ENCODE measurements at places on chromosomes 2 and 18.
A peak's percentile ranks its signal among the peaks of the same experiment; 100 is the strongest.

- no peak for DNase-seq
These were observed 68.2 kb downstream of the DCDC2C start for GRCh38 chr2:3771576-3771975.

GRCh38 chr2:30380824-30381223 lies 66.2 kb upstream of the LCLAT1 start:
- no peak for DNase-seq

DNA sequence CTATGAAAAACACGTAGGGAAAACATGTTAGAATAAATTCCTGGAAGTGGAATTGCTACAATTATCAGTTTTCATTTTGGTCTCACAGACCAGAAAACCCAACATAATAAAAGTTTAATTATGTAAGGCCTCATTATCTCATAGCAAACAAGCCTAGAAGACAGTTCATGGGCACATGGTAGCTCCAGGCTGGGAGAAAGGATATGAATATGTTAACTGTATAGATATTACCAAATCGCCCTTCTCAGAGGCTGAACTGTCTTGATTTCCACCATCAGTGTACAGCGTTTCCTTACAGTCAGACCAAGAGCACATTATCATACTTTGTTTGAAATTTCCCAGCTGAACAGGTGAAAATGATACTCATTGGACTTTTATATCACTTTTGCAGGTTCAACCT lies 17.1 kb upstream of the SLC35F6 start:
- DNase-seq, result no peak

GRCh38 chr2:183113630-183114029 lies 10.6 kb upstream of the NUP35 start:
- DNase-seq, result no peak

- peak; percentile 8 for DNase-seq
These were observed 37.4 kb upstream of the GPC1 start for GRCh38 chr2:240397924-240398645.

DNA sequence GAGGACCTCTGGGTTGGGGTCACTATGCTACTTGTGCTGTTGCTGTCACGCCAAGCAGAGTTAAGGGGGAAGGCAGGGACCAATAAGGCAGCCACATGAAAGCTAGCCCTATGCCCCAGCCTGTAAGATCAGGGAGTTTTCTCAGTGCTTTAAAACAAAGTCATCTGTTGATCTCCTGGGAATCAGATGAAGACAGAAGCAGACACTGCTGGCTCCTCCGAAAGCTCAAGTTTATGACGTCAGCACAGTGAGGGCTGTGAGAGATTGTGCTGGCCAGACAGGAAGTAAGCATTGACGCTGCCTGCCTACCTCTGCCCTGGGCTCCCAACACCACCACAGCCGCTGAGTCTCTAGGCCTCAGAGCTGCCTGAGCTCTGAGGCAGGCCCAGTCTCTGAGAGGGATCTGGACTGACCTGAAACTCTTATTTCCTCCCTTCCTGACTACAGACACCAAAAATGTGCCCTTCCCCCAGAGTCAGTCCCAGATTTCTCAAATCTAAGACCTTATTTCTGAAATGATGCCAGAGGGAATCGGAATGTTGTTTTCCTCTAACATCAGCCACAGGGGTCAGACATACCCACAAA lies 118.1 kb upstream of the EPAS1 start:
- DNase-seq, result peak; percentile 99

- no peak for DNase-seq
These were observed 97.4 kb downstream of the ADD2 start for GRCh38 chr2:70670626-70671025.

GRCh38 chr2:174610243-174610995 lies 12.8 kb upstream of the WIPF1 start:
- DNase-seq, result peak; percentile 61

DNA sequence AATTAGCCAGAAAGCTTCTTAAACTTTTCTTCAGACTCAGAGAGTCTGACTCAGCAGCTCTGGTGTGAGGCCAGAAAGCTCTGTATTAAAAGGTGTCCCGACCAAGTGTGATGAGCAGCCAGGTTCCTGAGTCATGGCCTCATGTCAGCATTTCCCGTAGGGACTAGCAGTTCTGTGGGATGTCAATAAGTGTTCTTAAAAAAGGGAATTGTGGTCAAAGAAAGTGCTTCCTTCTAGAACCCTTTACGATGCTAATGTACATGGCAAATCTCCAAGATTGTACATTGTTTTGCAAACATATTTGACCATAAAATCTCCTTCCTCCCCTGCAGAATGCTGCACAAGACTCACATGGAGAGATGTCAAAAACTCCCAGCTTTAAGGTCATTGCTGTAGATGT lies 80.1 kb downstream of the PLA2R1 start:
- DNase-seq, result peak; percentile 98

DNA sequence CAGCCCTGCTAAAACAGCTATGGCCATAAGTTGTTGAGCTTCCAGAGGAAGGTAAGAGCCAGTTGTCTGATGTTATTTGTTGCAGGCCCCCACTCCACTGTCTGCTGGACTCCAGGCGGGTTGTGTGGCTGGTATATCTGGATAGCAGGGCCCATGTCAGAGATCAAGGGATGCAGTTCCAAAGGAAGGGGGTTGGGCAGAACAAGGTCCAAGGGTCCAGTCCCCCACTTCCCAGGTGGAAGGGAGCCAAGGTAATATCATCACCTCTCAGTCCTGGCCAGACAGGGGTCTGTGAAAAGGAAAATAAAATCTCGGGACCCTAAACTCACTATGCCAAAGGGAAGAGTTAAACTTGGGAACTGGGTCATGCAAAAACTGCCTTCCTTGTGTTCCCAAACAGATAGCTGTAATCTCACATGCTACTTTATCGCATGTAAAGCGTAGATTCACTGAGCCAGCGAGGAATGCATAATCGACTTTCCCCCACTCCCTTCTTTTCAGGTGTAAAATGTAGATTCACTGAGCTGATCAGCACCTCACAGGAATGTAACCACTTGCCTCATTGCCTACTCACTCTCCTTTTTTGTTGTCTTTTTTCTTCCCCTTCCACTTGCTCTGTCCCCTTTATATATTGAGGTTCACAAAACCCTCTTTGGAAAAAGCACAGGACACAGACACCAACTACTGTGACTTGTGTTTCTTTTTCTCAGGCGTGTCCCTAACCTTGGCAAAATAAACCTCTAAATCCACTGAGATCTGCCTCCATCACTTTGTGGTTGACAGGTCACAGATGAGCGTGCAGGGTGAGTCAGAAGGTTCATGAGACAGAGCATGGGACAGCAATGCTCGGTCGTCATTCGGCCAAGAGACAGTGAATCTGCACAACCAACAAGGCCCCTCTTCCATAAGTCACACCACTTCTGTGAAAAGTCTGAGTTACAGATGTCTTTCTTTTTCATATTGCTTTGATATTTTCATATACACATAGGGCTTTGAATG lies 255.3 kb upstream of the SIX2 start:
- DNase-seq, result peak; percentile 90

GRCh38 chr2:204454672-204455380 lies 90.4 kb upstream of the PARD3B start:
- DNase-seq, result no peak

DNA sequence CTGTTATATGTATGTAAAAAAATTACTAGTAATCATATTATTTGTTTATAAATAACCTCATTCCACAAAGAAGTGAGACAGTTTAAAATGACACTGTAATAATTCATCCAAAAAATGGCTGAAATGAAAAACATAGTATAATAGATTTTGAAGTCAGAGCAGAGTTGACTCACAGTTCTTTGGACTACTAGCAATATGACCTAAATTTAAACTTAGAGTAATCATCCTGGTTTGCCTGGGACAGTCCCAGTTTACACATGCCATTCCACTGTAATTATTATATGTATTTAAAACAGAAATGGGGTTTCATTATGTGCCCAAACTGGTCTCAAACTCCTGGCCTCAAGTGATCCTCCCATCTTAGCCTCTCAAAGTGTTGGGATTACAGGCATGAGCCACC lies 48.3 kb downstream of the CCDC88A start:
- DNase-seq, result no peak

GRCh38 chr18:72830109-72830508 lies 37.7 kb downstream of the NETO1 start:
- no peak for DNase-seq

- no peak for DNase-seq
These were observed 190.2 kb downstream of the IKZF2 start for GRCh38 chr2:212961255-212961654.

- peak; percentile 44 for DNase-seq
These were observed 1.3 kb downstream of the KCMF1 start for GRCh38 chr2:84972207-84972783.

DNA sequence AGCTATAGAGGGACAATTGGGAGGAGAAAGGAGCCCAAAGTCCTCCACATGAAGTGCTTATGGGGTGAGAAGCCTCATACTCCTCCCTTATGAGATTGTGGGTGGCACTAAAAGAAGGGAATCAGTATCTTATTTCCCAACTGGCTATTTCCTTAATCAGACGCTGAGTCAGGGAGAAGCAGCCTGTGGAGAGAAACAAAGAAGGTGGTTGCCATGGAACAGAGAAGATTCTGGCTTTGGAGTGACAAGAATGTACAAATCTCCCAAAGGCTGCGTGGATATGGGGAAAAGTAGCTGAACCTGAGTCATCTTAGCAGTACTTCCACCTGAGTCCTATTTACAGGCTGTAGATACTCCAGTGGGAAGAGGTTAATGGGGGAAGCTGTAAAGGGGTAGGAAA lies 115.8 kb upstream of the CWC22 start:
- DNase-seq, result peak; percentile 64

- no peak for DNase-seq
These were observed 100.9 kb downstream of the SPRED2 start for GRCh38 chr2:65331336-65332025.

DNA sequence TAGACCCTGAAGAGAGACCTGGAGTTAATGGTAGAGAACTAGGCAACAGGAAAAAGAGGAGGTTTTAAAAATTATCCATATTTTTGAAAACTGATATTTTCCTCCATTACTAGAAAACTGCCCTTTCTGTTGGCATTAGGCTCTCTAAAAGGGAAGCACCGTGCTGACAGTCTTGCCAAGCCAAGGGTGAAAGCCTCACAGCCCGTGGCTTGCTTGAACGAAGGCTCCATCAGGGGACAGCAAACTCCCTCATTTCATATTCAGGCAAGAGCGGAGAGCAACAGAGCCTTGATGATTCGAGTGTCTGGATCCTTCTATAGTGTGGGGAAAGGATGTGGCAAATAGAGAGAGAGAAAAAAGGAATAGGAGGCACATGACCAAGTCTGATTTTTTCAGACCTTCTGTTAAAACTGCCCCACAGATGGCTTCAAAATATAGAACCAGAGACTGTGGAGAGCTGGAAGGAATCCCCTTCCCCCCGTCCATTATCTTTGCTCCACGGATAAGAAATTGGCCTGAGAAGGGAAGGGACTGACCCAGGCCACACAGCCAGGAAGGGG lies 67.0 kb downstream of the CACNB4 start:
- no peak for DNase-seq

- no peak for DNase-seq
These were observed 135.8 kb upstream of the SMAD2 start for GRCh38 chr18:48066225-48066652.

DNA sequence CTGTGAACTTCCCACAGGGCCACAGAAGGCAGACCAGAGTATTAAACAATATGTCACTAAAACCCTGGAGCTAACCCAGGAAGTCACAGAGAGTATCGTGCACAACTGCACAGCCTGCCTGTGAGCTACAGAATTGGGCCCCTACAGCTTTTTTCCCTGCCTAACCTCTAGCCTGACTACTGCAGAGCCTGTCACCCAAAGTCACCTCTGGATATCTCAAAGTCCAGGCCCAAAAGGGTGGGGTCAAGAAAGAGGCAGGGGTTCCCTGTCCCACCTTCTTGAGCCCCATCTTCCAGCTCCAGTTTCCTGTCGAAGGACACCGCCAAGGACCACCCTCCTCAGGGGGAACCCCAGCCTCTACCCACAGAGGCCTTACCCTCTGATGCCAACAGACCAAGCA lies 13.5 kb downstream of the GAD1 start:
- no peak for DNase-seq

- no peak for DNase-seq
These were observed 75.6 kb downstream of the COA5 start for GRCh38 chr2:98532756-98533155.

GRCh38 chr2:105814291-105814940 lies 69.7 kb downstream of the NCK2 start:
- peak; percentile 83 for DNase-seq

- DNase-seq, result no peak
These were observed 42.5 kb upstream of the PPP1CB start for GRCh38 chr2:28709101-28709500.

DNA sequence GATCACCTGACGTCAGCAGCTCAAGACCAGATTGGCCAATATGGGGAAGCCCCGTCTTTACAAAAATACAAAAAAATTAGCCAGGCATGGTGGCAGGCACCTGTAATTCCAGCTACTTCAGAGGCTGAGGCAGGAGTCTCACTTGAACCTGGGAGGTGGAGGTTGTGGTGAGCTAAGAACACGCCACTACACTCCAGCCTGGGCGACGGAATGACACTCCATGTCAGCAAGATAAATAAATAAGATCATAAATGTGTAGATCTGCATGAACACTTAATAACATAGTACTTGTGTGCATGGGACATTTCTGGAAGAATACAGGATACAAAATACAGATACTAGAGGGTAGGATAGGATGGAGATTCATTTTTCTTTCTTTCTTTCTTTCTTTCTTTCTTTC lies 9.1 kb downstream of the EHD3 start:
- no peak for DNase-seq

DNA sequence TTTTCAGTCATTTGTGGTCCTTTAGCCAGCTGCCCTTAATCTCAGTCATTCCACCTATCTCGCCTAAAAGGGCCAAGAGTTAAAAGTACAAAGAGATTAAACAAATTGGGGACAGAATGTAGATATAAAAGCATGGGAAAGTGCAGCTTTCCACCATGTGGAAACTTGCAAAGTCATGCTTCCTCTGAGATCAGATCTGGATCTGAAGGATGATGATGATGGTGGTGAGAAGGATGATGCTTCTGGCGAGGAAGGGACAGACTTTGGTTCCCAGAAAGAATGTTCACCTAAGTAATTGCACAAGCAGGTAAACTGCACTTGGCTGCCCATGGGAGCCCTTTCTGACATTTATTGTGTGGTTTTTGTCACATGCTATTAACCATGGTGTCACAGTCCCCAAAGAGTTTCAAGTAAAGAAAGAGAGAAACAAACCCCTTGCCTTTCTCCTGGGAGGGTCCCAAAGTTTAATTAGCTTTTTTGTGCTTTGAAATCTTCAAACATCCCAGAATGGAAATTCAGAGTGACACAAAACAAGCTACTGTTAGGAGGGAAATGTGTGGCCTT lies 34.7 kb downstream of the KLF7 start:
- DNase-seq, result no peak

DNA sequence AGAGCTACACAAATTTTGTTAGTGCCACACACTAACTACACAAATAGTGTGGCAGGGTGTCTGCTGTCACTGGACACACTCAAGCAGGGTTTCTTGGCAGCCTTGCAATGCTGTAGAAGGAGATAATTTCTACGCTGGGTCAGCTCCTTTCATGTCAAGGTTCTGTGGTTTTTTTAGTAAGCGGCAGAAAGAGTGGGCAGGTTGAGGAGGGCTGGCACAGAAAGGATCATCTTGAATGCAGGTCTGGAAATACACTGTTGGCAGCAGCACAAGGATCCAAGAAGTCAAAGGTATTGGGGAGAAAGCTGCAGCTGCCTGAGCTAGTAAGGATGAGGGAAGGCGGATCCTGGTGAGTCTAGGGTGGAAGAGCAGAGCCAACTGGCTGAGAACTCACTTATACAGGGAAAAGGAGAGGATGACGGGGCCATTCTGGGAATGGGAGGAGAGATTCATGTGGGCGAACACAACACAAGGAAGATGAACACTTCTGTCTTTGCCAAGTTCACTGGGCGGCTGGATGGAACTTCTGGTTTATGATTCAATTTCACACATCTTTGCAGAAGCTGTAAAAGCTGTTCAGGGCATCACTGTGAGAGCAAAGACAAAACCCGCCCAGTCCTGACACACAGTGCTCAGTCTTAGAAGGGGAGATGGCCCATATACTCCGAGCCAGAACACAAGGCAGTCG lies 16.9 kb upstream of the CYRIA start:
- peak; percentile 74 for DNase-seq

Data from fibroblast of mammary gland (primary cell).